CD4-positive, alpha-beta T cell treated with Interleukin-10 for 1 hour (primary cell): ENCODE measurements at places on chromosomes 2 and 18.

GRCh38 chr2:38719706-38720105, 31.5 kb downstream of the SRSF7 start:
- DNase-seq: no peak

DNA sequence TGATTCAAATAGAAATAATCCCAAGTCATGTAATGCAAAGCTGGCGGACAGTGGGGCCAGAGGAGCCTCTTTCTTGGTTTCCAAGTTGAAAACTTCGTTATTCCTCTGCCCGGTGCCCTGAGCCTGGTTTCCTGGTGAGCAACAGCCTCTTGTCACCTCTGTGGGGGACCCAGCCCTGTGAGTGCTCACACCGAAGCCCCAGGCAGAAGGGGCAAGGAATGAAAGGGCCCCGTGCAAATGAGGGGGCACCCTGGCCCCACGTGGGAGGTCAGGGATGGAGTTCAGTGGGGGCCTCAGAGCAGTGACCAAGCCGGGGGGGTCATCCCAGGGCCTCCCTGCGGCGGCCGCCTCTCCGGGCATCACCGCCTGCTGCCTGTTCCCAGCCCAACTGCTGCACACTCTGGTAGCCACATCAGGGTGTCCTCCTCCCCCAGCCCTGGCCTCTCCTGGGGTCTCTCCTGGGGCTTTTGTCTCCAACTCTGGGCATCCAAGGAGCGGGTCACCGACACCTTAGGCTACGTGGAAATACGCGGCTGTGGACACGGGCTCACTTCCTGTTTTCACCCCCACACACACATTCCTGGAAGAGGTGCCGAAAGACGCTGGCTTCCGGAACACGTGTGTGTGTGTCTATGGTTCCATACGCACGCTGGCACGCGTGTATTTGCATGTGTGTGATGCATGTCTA, 64.5 kb downstream of the TWIST2 start:
- no peak for DNase-seq

DNA sequence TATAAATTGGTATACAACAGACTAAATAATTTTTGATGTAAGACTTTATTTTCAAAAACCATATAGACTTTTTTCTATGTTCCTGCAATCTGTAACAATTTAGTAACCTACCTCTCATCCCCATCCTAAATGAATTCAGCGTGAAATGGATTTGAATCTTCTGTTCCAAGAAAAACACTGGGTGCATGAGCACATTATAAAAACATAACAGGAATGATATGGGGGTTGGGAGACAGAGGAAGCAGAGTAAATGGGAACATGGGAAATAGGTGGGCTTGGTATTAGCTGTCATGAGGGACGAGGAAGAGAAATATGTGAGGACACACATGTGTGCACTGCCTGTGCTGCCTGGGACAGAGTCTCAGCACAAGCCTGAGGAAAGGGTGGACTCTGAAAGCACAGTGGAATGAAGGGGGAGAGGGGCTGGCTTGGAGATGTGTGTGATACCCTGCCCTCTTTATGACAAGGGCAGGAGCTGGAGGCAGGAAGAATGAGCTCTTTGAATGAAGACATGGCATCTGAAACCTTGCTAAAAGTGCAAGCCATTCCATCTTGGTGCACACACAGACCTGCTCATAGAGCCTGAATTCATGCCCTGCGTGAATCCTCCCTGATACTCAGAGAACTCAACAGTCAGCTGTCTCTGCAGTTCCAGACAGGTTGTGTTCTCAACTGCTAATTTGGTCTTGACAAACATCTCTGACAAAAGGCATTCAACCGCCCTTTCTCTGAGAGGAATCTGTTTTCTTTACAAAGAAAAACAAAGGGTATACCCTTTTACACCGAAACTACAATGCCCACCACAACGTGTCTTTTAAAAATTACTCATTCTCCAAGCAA, 66.6 kb downstream of the EPB41L3 start:
- no peak for DNase-seq

GRCh38 chr2:219049282-219049681, 8.0 kb upstream of the CFAP65 start:
- DNase-seq: no peak

- DNase-seq: no peak
These were observed 247.5 kb downstream of the NBAS start for GRCh38 chr2:15313657-15314056.

GRCh38 chr2:238690511-238690910, 157.4 kb upstream of the TWIST2 start:
- DNase-seq: no peak

DNA sequence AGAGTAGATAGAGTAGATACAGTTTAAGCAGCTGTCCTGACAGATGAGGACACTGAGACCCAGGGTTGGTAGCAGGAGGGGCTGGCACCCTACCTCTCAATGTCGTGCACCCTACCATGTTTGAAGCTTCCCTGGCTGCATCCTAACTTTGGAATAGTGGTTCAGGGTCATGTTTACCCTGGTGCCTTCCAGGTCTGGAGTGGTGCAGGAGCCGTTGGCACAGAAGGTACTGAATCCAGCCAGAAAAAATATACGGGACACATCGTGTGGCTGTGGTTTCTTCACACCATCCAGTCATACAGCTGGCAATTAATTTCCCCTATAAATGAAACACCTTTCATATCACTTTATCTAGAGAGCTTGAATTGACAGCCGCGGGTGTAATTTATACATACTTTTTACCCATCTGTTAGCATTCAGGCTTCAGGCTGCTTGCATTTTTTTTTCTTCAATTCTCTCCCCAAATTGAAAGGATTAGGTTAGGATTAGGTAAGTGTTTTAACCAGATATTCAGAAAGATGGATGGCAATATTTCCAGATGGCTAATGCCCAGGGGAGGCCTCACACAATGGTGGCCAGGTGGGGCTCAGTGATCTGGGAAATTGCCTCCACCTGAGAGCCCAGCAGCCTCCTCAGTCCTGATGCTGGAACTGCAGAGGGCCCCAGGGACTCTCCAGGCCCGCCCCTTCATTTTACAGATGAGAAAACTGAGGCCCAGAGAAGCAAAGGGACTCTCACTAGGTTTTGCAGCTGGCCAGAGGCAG, 127.0 kb downstream of the CELF4 start:
- no peak for DNase-seq

DNA sequence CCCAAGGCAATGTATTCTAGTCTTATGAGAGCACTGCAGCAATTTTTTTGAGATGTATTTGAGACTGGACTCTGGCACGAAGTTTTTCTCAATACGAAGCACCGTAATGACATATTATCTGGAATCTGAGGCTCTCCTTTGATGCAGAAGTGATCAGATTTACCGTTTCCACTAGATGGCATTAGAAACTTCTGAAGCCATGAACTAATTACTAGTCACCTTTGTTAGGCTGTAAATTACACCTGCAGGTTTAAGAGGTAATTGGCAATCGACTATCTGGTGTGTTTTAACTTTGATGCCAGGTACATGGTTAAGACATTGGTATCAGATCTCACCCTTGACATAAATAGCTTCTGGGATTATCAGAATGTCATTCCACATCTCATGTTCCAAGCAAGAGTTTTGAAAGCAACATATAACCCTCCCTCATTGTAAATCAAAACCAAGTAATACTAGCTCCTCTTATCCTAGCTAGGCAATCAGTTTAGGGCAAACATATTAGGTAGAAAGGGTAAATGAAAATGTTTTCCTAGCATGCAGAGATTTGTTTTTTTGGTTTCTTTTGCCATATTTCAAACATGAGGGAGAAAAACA, 254.6 kb upstream of the SPRED2 start:
- no peak for DNase-seq

DNA sequence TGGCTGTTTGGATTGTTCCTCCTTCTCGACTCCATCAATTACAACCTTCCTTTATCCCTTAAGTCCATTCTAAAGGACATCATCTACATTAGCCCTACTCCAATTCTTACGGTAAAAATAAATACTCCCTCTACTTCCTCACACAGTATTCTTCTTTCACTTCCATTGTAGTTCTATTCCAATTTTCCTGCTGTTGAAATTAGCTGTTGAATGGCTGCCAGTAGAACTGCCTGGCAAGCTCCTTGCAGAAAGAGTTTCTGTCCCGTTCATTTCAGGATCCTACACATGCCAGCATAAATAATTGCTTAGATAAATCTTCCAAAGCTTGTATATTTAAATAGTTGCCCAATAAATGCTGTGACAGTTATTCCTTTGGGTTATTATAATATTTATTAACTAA, 459.3 kb upstream of the TRIB2 start:
- no peak for DNase-seq

DNA sequence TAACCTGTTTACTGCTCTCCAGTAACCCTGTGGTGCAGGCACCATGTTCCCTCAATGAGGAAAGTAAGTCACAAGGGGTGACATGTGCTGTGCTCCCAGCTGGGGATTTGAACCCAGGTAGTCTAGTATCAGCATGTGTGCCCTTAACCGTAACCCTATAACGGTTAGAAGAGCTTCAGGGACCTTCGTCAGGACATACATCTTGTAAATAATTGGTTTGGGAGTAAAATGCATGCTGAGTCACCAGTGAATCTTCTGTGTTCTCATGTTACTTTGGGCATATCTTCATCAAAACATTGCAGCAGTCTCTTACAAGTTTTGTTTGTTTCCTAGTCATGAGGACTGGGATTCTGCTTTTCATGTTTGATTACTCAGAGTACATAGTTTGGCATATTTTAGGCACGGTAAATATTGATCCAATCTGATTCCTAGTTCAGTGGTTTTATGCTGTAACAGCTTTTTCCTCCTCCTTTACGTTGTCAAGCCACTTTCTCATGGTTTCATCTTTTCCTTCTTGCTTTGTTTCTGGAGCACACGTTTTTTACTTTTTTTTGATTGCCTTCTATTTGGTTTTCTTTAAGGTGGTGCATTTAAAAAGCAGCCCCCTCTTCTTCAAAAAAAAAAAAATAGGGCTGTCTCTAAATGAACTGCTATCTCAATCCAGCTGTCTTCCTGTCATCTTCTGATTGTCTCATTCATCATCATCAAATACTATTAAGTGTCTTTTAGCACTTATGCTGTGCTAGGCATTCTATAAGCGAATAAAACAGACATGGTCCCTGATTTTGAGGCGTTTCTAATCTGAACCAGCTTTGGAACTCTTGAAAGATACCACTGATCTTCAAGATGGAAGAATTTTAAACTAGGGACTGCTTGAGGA, 50.4 kb downstream of the CLIP4 start:
- no peak for DNase-seq

DNA sequence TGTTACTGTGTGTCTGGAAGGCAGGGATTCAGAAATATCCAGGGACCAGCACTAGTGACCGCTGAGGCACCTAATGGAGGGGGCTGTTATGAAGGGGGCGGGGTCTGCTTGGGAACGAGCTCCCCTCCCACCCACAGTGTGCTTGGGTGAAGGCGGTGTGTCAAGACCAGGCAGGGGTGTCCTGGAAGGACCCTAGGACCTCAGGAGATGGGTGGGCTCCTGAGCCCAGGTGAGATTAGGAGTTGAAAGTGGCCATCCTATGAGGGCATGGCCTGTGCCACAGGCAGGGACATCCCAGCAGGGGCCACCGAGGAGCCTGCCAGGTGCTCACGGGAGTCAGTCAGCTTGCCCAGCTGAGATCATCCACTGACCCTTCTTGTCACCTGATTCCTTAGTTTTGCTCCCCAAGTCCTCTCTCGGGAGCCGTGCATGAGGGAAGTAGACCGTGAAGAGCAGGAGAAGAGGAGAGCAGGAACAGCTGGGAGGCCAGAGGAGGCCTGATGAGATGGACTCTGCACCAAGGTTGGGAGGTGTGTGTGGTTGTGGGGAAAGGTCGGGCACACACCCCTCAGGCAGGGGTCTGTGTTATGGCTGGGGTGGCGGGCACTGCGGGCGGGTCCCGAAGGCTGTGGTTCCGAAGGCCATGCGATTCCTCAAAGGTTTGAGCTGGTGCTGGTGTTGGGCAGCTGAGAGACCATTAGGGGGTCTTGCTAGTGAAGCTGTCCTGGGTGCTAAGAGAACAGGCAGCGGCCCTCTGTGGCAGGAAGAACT, 180.9 kb upstream of the HS6ST1 start:
- DNase-seq: no peak

DNA sequence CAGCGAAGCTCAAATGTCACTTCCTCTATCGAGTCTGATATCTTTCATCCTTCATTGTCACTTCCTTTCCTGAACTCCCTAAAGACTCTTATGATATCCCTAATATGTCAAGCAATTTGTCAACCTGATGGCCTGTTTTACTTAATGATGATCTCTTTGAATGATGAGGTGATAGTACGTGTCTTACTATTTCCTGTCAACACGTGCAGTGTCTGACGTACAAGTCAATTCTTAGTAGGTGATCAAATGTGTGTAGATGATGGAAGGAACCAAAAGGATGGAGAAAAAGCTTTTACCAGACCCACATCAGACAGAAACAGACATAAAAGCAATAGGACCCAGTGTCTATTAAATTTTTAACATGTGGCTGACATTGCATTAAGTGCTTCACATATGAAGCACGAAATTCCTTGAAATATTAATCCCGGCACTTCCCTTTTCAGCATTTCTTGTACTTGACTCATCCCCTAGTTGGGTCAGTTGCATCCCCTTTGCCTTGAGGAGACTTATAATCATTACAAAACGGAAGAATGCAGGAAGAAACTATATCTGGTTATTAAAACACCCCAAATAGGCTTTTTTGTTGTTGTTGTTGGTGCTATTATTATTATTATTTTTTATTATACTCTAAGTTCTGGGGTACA, 108.6 kb upstream of the NYAP2 start:
- DNase-seq: no peak

GRCh38 chr2:63056107-63057050, 5.7 kb downstream of the OTX1 start:
- DNase-seq: no peak

GRCh38 chr2:176088048-176088936, 4.2 kb upstream of the HOXD13 start:
- DNase-seq: no peak

DNA sequence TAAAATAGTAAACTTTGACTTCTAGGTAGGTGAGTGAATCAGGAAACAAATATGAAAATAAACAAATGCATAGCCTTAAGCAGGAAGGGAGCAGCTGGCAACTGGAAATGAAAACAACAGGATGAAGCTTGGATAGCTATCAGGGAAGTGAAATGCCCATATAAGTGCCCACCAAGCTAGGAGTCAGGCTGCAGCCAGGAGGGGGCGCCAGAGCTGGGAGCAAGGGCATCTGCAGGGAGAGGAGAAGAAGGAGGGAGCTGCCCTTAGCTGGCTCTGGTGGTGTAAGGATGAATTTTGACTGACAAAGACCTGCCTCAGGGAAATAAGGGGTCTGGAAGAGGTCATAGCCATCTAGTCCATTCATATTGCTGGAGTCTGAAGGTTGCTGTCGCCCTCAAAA, 298.3 kb downstream of the TDRD15 start:
- no peak for DNase-seq

- DNase-seq: no peak
These were observed 153.6 kb downstream of the GBX2 start for GRCh38 chr2:236014408-236015131.

GRCh38 chr2:203326356-203326755, 1.8 kb upstream of the ABI2 start:
- no peak for DNase-seq

DNA sequence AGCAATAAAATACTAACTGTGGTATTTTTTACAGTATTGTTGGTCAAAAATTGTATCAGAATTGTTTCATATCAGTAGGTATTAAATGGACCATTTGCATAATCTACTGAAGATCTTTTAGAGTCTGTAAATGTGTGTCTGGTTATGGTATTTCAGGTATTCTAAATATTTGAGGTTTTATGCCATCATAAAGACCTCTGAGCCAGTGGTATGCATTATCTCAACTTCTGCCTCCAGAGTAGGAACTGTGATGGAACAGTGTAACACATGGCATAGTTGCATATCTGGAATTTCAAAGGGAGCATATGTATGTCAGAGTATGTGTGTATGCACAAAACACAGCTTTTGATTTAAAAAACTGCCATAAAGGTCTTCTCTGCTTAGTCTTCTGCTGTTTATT, 15.4 kb downstream of the GREB1L start:
- no peak for DNase-seq
